Colonic mucosa (tissue), 4 donors: ENCODE measurements at places on chromosomes 4 and X. TPM values are rescaled to one million over a fixed set of nuclear protein-coding genes. Genes with fewer than 3 reads are reported as not detected.

GRCh38 chr4:139535871-139536234 lies 20.2 kb downstream of the SETD7 start:
- DNase-seq: no peak

DNA sequence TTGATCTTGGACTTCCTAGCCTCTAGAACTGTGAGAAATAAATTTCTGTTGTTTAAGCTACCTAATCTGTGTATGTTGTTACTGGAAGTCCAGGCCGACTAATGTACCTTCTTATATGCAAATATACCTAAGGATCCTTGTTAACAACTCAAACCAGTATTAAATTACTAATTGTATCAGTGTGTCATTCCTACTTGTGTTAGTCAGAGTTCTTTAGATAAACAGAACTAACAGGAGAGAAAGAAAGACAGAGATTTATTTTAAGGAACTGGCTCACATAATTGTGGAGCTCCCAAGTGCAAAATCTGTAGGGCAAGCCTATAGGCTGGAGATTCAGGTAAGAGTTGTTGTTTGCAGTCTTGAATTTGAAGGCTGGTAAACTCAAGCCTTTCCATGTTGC lies 120.0 kb downstream of the ADGRL3 start:
- no peak for DNase-seq

GRCh38 chr4:98950925-98951324 lies 22.0 kb upstream of the EIF4E start:
- DNase-seq: no peak

GRCh38 chrX:37652589-37653231 lies 32.9 kb upstream of the XK start:
- no peak for DNase-seq

DNA sequence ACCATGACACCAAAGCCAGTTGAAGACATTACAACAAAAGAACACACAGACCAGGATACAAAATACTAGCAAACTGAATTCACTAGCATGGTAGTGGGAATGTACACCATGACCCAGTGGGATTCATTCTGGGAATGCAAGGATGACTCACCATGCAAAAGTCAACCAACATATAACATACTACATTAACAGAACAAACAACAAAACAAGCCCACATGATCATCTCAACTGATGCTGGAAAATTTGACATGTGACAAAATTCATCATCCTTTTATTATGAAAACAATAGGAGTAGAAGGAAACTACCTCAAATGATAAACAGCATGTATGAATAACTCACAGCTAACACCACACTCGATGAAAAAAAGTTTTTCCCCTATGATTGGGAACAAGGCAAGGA lies 190.2 kb downstream of the DCLK2 start:
- DNase-seq: no peak

ZNF595 gene
- total RNA-seq: 12.4 TPM

GRCh38 chrX:74178536-74178935 lies 125.4 kb upstream of the ZCCHC13 start:
- DNase-seq: no peak

- no peak for DNase-seq
Observed at GRCh38 chr4:124945422-124945821, 232.9 kb upstream of the ANKRD50 start.

EGFL6 gene
- 0.27 TPM for total RNA-seq

DNA sequence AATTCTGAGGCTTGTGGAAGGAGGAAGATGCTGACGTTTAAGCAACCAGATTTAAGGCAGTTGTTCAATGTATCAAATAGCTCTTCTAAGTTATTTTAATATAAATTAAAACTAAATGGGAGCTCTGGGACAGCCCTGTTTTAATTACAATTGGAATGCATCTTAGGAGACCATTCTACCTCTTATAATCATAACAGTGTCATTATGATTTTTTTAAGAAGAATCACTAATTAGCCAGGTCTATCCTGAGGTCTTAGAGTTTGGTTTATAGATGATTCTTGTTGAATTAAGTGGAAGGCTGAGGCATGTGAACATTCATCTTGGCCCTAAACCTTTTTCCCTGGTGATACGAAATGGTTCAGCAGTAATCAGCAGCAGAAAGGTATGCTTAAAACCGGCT lies 113.4 kb downstream of the CEP135 start:
- no peak for DNase-seq

CLCN4 gene
- 0.62 TPM for total RNA-seq

DNA sequence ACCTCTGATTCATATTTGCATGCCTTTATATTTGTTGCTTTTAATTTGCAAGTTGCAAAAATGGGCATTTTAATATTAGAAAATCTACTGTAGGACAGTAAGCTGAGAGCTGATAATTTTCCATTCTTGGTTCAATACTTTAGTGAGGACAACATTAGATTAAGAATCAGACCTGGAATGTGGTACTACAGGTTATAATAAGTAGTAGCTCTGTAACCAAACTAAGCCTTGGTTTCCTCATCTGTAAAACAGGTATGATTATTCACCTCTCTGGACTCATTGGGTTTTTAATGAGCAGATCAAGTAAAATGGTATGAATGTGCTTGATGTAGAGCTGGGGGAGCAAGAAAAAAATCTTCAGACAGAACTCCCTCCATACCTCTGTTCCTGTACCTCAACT lies 31.1 kb downstream of the PRRG1 start:
- no peak for DNase-seq

- no peak for DNase-seq
Observed at GRCh38 chrX:24148121-24148520, 1.4 kb upstream of the ZFX start.

GRCh38 chrX:153638436-153639176 lies 8.4 kb upstream of the DUSP9 start:
- no peak for DNase-seq

DNA sequence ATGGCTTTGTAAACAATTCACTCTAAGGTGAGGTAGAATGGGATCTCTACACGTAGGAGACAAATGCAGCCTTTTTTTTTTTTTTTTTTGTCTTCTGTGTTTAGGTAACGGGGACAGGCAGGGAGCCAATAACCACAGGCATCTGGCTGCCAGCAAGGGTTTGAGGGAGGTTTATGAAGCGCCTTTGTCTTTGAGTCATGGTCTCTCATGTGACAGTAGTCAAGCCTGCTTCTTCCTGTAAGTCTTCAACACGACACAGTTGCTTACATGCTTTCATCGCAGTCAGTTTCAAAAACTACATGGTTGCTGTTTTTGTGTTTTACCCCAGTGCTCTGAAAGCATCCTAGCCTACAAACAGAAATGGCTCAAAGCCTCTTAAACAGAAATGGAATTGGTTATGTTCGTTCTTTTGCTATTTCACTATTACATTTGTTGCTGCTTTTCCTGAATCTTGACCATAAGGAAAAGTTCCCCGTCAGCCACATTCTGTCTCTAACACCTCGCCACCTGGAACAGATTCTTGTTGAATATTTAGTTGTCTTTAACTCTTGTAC lies 127.8 kb upstream of the METTL14 start:
- no peak for DNase-seq

DNA sequence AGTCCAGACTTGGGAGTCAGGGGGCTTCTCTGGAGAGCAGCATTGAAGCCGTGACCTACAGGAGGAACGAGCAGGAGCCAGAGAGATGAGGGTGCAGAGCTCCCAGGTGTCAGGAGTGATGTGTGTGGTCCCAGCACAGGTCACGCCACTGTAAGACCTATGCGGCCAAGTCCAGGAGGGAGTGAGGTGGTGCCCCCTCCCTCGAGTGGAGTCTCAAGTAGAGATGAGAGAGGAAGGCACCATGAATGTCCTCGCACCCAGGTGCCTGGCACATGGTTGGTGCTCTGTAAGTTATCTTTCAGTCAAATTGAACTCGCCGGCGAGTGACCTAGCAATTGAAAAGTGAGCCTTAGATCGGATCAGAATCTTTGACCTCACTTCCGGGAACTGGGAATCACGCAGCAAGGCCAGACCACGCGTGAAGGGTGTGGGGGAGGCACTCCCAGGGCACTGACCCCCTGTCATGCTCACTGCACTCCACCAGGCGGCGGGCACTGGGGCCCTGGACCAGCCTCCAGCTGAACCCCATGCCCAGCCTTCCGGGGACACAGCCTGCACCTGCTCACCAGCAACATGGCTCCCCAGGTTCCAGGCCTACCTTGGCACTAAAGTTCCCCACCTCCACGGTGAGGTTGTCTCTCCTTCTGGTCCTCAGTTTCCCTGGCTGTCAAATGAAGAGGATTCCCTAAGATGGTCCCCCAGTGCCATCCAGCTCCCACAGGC lies 127.4 kb downstream of the HMX1 start:
- DNase-seq: no peak

DNA sequence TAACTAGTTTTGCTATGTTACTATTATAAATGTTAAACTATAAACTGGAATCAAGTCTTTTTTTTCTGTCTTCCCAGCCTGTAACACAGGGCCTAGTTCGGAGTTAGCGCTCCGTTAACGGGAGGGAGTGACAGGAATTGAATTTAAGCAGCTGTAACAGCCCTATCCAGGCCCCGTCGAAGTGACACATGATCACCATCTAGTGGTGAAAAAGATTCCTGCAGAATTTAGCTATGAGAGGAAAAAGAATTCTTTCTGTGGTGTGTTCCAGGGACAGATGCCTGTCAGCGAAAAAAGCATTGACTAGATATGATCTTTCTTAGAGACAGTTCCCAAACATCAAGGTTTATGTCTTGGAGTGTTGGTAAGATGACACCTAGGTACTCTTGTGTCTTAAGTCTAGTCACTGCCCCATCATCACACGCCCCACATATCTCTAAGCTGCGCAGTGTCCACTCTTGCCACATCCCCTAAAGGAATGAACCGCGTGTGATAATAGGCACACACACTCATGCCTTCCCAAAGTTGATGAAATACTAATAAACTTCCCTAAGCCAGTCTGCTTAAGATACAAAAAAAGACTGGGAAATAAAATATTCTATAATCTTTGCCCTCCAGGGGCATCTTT lies 2.1 kb downstream of the GAB3 start:
- DNase-seq: peak; percentile 36

RNF150 gene
- 0.86 TPM for total RNA-seq

- DNase-seq: no peak
Observed at GRCh38 chr4:87030124-87030523, 95.3 kb downstream of the AFF1 start.
